Fibroblast of the aortic adventitia (primary cell): ENCODE measurements at places on chromosomes 3 and 15. TPM values are rescaled to one million over a fixed set of nuclear protein-coding genes. Genes with fewer than 3 reads are reported as not detected.
A peak's percentile ranks its signal among the peaks of the same experiment; 100 is the strongest.

DNA sequence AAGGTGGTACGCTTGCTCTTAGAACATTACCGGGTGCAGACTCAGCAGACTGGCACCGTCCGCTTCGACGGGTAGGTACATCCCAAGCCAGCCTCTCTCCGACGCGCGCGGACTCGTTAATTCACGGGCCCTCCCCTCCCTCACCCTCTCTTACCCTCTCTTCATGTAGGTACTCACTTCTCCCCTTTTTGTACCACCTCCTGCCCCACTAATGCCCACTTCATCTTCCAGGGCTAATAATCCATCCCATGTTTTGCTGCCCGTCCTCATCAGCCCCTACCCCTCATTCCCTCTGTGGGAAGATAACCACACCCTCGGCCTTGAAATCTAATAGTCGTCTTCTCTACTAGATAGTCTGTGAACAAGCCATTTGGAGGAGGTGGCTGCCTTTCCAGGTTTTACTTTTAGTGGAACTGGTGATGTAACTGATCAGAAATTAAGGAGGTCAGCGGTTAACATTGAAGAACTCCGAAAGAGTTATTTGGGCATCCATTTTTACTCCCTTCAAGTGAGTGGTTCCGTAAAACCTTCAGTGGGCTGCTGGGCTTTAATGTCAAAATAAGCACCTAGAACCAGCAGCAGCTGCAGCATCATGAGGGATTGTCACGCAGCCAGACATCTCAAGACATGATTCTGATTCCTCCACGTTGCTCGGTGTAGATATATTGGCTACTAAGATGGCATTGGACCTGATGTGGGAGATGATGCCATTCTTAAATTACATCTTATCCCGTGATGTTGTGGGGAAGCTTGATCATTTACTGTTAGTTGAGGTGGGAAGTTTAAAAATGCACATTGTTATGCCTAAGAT lies 1.3 kb downstream of the FEM1B start:
- peak; percentile 47 for DNase-seq

CFAP91 gene
- 0.81 and 0.98 TPM in 2 replicates for total RNA-seq

DNA sequence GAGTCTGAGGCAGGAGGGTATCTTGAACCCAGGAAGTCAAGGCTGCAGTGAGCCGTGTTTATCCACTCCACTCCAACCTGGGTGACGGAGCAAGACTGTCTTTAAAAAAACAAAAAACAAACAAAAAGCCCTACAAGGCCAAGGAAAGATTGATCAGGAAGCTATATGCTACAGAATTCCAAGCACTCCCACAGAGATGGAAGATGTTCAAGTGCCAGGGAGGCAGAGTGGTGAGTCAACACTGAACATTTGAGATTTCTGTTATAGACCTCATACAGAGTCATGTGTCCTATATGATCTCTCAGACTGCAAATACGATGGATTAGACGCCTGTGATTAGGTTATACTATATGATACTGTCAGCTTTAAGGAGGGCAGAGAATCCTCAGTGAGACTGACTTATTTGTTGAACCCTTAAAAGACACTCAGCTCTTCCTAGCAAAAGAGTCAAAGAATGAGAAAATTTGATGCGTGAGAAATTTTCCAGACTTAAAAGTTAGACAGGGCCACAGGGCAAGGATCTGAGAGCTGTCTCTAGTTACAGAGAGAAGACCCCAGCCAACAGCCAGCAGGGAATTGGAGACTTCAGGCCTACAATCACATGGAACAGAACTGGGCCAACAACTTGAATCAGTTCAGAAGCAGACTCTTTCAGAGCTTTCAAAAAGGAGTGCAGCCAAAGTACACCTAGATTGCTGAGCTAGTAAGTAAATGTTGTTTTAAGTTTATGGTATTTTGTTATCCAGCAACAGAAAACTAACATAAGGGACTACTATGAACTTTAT lies 107.6 kb downstream of the PIK3CB start:
- peak; percentile 14 for DNase-seq

DNA sequence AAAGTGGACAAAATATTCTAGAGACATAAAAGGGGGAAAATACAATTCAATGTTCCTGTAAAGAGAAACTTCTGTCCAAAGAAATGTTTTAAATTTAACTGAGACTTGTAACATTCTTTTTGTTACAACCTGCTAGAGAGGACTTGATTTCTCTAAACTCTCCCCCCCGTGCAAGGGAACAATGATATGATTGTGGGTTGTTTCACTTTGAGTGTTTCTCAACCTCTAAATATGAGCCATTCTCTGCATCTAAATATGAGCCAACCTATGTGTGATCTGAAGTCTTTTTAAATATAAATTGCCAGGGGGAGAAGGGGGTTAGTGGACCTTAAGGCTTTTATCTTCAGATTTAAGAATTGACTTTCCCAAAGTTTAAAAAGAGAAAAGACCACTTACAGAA lies 14.6 kb downstream of the ZNF860 start:
- no peak for DNase-seq

GRCh38 chr15:61892140-61892539 lies 168.1 kb downstream of the VPS13C start:
- DNase-seq = no peak

DNA sequence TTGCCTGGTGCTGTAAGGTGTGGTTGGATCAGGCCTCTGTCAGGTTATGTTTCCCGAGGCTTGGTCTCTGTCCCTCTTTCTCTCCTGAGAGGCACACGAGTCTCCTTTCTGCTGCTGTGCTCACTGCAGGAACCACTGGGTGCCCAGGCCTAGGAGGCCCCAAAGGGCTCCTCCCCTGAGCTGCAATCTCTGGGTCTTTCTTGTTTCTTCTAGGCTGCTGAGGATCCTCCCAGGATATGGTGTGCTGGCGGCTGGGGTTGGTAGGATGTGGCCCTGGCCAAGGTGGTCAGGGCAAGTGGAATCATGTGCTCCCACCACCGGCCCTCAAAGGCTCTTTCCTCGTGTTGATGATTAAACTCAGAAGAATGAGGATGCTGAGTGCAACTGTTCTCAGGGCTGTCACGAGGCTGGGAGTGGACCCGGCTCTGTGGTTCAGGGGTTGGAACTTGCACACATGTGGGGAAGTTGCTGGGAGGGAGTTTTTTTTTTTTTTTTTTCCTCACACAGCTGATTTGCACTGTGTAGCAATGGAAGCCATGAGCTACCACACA lies 43.6 kb upstream of the CTSH start:
- peak; percentile 99 for DNase-seq

DNA sequence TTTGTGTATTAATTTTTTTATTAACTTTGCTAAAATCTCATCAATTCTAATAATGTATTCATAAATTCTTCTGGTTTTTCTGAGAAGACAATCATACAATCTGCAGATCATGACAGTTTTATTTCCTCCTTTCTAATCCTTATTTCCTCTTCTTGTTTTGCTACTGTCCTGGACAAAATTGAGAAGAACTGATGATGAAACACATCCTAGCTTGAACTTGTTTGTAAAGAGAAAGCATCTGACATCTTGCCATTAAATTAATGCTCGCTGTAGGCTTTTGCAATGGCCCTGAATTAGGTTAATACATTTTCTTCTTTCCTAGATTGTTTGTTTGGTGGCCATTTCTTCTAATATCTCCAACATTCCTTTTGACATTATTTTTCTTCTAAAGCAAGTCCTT lies 110.9 kb upstream of the TPM1 start:
- DNase-seq = no peak

DNA sequence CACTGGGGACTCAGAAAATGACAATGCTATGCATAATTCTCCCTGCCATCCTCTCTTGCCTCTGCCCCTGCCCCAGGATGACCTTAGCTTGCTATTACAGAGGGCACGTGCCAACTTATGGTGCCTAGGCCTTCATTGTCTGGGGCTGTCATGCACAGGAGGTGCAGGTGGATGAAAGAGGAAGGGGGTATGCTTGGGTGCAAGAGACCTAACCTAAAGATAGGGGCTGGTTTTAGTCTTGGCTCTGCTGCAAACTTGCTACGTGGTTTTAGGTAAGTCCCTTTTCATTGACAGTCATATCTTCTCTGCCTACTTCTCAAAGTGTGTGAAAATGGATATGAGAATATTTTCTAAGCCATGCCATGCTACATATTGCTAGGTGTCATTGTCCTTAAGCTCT lies 161.3 kb downstream of the EPHB1 start:
- DNase-seq = no peak
